Activated naive CD4-positive, alpha-beta T cell (primary cell): ENCODE measurements at places on chromosomes 1 and 21.

- peak; percentile 72 for DNase-seq
Observed at GRCh38 chr1:9289090-9289534, 3.6 kb upstream of the SPSB1 start.

DNA sequence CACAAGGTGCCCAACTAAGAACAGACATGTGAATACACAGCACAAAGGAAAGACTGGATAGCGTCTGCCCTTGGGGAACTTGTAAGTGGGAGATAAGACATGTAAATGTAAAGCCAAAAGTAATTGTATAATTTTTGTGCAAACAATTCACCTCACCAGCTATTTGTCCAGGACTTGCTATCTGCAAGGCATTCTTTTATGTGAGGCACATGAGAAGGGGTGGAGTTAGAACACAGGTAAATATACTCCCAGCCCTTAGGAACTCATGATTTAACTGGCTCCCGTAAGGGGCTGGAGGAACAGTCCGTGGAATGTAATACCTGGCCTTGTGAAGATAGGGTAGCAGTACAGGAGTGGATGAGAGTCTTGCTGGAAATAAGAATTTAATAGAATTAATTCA lies 61.3 kb downstream of the CDK18 start:
- no peak for DNase-seq

- no peak for DNase-seq
Observed at GRCh38 chr1:65458730-65459396, 38.4 kb downstream of the LEPR start.

DNA sequence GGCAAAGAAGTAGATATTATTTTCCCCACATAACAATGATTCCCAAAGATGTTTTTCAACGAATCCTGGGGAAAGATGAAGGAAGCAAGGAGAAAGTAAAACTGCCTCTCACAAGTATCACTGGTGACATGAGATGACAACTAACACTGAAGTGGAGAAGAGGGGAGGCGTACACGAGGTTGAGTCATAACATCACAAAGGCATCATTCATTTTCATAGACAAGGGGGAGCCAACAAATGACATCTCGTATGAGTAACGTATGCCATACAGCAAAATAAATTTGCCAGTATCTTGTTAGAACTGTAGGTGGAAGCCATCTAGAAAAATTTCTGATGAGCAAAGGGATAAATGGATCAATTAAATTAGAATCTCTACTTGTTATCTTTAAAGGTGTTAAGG lies 56.6 kb downstream of the ATP1B1 start:
- DNase-seq = no peak

DNA sequence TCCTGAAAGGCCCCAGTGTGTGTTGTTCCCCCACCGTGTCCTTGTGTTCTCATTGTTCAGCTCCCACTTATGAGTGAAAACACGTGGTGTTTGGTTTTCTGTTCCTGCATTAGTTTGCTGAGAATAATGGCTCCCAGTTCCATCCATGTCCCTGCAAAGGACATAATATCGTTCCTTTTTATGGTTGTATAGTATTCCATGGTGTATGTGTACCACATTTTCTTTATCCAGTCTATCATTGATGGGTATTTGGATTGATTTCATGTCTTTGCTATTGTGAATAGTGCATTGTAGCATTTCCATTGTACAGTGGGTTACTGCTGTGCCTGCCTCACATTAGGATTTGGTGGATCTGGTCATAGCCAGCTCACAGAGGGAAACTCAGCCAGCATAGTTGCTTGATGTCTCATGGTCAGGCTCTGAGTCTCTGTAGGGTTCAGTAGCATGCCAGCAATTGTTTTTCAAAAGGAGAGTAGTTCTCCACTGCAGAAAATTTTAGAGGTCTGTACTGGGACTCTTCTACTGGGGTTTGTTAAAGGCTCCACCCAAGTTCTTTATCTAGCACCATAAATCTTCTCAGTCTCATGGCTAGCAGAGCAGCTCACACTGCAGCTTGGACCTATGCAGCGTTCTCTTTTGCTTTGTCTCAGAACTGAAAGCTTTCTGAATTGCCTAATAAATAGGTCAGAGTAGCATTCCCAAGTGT lies 41.0 kb downstream of the RUNX3 start:
- DNase-seq = no peak

DNA sequence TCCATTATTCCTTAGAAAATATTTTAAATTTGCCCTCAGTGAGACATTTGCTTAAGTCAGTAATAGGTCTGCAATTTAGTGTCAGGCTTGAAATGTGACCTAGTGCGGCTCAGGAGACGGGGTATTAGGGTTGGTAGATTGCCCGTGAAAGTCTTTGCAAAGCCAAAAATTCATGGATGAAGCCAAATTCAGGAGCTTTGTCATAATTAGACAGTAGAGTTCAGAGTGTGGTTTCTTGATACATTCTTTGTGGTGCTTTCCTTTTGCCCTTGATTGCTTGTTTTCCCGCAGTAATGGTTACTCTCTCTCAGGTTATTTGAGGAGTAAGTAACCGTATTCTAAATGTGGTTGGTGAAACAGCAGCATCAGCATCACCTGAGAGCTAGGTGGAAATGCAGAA lies 120.7 kb downstream of the RPS6KC1 start:
- no peak for DNase-seq

DNA sequence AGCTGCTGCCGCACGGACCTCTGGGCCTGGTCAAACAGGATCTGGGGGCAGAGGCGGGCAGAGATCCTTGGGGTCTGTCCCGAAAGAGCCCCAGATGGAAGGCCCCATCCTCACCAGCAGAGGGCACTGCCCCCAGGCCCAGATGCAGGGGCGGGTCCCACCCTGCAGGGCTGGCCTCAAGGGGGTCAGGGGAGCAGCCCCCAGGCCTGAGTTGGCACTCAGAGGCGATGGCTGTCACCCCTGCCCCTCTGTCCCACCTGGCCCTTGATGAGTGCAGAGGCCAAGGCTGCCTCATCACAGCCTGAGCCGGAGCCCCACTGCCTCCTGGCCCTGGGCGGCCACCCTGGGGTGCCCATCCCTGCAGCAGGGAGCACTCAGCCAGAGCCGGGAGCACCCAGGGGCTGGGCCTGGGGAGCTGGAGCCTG lies 5.7 kb downstream of the ACAP3 start:
- DNase-seq = no peak

- no peak for DNase-seq
Observed at GRCh38 chr1:53738205-53739108, 507 bp downstream of the GLIS1 start.

GRCh38 chr1:161382214-161383019 lies 14.7 kb upstream of the CFAP126 start:
- no peak for DNase-seq

DNA sequence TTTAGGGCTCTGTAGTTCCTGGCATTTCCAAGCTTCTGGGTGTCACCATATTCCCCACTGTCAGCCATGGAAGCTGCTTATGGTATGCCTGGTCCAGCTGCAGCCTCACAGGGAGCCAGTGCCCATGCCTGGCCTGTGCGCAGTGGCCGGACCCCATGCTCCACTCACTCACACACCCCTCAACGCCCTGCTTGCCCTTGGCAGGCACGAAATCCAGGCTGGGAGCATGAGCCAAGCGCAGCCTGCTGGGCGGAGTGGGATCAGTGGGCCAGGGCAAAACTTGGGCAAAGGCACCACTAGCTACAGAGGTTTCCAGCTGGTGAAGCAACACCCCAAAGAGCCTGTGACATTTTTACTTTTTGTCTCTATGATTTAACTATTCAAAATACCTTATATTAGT lies 520.4 kb downstream of the RWDD3 start:
- no peak for DNase-seq

DNA sequence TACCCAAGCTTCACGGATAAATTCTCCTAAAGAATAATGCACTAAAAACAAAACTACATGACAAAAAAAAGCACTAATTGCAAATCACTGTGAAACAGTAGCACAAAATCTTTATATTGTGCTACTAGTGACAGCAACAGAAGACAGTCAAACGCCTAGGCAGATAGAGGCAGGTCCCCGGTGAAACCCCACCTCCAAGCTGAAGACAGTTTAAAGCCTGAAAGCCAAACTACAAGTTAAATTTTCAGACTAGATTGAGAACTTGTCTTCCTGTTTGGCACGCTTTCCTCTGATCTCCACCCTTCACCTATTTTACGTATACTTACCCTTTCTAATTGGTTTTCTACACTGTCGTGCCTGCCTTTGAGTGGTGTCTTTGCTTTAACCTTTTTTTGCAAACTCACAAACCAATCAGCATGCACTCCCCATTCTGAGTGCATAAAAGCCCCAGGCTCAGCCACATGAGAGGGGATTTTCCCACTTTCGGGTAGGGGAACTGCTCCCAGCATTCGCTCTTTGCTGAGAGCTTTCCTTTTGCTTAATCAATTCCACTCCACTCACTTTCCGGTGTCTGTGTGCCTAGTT lies 3.6 kb upstream of the BACH1 start:
- no peak for DNase-seq

- DNase-seq = no peak
Observed at GRCh38 chr1:2985067-2985561, 36.2 kb upstream of the ACTRT2 start.

DNA sequence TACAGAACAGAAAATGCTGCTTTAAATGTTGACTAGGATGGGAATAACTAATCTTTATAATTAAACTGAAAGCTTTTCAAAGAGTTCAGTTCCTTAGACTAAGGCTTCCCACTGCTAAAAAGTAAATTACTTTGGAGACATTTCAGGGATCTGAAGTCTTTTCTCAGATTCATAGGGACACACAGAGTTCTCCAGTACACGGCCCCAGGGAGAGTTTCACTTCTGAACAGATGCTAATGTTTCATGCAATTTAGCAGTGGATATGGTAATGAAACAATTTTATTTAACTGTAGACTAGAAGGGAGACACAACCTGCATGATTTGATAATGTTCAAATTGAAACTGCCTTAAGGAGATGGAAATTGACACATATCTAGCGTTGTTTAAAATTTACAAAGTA lies 1282.6 kb downstream of the NCAM2 start:
- no peak for DNase-seq

DNA sequence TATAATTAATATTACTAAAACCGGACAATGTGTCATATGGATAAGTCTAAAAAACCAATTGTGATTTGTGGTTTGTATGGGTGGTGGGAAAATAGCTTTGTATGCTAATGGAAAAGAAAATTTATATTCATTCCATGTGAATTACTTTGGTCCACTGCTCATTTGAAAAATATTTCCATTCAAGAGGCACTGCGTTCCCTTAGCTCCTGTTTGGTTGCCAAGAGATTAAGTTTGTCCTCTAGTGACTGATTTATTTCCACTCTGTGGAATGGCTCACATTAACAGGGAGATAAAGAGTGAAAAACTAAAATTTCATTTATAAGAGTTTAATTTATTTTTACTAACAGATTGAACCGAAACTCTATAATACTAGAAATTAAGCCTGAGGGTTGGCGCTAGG lies 744.1 kb upstream of the CHRM3 start:
- no peak for DNase-seq

- no peak for DNase-seq
Observed at GRCh38 chr1:63861052-63861691, 87.4 kb downstream of the ROR1 start.

DNA sequence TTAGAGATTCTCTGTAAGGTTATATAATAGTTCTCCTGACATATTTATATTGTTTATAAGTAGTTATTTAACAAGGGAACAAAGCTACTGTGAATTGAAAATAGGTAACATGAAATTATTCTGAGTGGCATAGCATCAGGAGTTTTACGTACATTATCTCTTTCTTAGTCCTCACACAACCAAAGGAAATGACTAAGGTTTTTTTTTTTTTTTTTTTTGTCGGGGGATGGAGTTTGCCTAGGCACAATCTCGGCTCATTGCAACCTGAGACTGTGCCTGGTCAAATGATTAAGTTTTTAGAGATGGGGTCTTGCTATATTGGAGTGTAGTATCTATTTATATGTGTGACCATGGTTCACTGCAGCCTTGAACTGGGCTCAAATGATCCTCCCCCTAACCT lies 24.9 kb downstream of the TMED5 start:
- no peak for DNase-seq

DNA sequence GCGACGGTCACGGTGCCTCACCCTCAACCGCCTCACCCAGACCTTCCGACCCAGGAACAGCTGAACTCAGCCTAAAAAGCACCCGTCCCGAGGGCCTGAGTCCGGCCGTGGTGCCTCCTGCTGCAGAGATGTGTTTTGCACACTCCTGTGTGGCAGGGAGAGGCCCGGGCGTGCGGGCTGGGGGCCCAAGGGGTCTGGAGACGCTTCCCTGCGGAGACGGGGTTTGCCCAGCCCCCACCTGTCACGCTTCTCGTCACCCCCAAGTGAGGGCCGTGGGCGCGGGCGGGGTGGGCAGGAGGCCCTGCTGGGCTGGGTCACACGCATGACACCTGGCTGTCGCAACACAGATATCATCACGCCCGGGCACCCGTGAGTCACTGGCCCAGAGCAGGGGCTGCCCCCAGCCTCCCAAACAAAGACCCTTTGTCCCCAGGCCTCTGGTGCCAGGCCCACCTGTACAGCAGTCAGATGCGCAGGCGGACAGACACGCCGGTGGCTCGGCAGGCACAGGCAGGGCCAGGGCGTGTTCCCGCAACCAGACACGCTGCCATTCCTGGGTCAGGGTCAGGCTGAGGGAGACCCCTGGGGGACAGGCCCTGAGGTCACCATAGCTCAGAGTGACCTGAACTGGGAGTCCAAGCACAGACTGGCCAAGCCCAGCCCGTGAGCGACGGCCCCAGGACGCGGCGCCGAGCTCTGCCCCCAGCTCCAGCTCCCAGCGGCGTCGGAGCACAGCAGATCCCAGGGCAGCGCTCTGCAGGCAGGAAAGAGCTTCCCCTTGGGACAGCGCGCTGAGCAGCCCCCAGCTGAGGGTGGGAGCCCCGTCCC lies 6.1 kb downstream of the B3GALT6 start:
- DNase-seq = no peak

DNA sequence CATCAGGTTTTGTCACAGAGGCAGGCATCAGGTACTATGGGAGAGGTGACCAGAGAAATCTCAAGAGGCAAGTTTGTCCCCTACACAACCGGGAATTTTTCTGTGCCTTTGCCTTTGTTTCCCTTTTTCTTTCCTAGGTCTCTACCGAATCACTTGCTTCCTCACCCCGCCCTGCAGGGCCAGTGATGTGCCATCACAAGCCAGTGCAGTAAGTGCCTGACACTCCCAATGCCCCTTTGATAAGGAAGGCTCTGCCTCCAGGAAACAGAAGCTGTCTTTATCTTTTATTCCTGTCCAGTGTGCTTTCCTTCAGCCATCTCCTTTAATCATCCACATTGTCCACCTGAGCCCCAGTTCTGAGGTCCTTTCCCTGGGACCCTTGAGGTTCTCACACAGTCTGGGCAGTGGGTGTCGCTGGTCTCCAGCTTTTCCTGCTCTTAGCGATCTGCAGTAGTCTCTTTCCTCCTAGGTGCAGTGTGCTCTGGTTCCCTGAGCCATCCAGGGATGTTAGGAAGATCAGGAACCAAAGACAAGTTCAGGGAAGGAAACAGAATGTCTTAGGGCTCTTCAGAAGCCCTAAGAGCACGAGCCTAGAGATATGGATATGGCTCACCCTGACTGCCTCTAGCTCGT lies 36.6 kb downstream of the GJA5 start:
- no peak for DNase-seq
